ENCODE measurements at places on chromosomes 2 and 18. TPM values are rescaled to one million over a fixed set of nuclear protein-coding genes. Genes with fewer than 3 reads are reported as not detected.

DNA sequence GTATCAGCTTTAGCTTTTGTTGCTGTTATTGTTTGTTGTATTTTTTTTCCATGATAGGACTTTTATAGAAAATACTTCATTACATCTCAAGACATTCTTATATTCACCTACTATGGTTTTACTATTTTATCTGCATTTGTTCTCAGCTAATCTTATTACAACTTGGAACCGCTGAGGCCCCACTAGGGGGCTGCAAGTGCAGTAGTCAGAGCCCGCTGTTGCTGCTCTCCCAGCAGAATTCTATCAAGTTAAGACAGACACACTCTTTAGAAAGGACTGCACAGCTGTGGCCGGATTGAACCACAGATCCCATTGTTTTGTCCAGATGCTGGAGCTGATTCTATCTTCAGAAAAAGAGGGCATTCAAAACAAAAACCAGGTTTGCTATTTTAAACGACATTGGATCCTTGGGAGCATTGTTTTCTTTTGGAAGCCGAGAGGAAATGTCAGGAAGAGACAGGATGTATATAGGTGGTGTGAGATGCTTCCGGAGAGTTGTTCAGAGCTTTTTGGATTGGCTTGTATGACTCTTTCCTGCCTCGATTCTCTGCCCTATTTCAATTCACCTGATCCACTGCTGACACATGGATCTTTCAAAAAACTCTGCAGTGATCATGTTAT, 105.7 kb upstream of the GAREM1 start:
- peak; percentile 46 for DNase-seq

FOXI3 gene
- polyA plus RNA-seq = 0.06 TPM

FSHR gene
- polyA plus RNA-seq = not detected

TCF4 gene
- polyA plus RNA-seq = 74.8 TPM

GRCh38 chr2:15807418-15808203, 132.7 kb upstream of the MYCN start:
- no peak for DNase-seq

GRCh38 chr2:165239230-165239629, at the start of gene SCN2A:
Gene SCN2A (plus strand): TSS chr2:165239414. CDS start chr2:165295824, 56,410 bp downstream.
- peak; percentile 13 for DNase-seq

HOXD9 gene
- polyA plus RNA-seq = 104 TPM

REG3A gene
- polyA plus RNA-seq = not detected

GRCh38 chr2:74975016-74975415, 16.6 kb downstream of the POLE4 start:
- no peak for DNase-seq

GRCh38 chr18:1585881-1586488, 681.3 kb downstream of the ADCYAP1 start:
- DNase-seq = no peak

DNA sequence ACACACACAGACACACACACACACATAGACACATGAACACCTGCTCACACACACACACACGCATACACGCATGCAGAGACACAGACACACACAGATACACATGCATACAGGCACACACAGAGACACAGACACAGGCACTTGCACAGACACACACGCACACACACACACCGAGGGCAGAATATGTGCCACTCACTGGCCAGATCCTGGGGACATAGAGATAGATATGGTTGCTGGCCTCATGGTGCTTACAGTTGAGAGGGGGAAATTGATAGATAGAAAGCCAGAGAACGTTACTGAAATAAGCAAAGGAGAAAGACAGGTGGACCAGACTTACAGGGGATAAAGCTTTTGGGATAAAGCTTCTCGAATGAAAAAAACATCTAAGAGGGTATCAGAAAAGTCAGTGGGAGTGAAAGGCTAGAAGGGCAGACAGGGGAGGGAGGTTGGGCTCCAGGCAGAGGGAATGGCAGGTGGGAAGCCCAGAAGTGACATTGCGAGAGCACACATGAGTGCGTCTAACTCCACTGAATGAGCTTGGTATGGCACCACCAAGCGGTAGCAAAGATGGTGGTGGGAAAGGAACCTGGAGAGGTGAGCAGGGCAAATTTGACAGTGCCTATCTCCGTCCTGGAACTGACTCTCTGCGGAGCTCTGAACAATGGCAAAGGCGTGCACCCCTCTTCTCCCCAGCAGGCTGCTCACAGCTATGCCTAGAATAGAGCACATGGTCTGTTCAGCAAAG, 390.1 kb upstream of the TRIB2 start:
- no peak for DNase-seq

- DNase-seq = no peak
These were observed 32.7 kb downstream of the AGFG1 start for GRCh38 chr2:227504700-227505099.

COL4A4 gene
- polyA plus RNA-seq = 48.3 TPM

DNA sequence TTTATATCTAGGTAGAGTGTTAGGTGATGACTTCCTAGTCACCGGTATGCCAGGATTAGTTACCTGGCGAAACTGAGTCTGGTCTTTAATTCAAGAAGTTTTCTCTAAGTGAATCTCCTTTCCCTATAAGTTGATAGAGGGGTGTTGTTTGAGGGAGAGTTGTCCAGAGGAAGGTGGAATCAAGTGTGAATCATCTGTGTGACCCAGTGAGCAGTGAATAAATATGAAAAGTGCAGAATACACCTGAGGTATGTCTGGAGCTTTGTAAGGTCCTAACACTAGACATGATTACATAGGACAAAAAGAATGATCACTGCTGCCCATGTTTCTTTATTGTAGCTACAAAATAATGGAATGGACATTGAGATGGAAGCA, 11.2 kb downstream of the POU3F3 start:
- peak; percentile 10 for DNase-seq

DNA sequence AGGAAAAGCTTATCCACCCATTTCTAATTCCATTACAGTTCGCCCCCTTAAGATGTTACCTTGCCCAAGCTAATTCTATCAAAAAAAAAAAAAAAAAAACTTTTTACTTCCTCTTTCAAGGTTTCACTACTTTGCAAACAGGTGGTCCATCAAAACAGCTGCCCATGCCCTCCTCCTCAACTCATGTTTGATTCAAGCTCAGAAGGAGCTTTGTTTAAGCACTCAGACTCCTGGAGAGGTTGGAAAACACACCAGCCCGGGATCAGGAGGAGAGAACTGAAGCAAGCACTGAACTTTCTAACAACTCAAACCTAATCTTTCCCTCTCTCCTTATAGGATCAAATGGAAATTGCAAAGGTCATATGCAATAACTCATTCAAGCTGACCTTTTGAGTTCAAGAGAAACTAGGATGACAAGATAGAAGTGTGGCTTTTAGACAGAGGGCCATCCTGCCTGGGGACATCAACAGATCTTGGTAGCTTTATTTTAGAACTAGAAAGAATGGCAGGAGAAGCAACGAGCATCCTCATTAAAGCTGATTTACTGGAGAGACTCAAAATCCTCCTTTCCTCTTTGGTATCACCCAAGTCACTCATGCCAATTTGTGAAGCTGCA, 28.3 kb upstream of the FZD7 start:
- DNase-seq = no peak

DNA sequence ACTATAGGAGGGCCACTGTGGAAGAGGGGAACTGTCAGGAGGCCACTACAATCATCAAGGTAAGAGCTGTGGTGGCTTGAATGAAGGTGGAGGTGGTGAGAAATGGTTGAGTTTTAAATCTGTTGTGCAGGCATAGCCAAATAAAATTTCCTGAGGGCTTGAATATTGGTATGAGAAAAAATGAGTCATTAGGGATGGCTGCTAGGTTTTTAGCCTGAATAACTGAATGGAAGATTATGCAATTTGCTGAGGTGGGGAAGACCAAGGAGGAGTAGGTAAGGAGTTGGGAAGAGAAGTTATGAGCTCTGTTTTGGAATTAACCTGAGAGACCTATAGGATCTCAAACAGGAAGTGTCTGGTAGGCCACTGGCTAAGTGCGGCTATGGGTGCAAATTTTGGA, 84.0 kb downstream of the KLHL14 start:
- DNase-seq = no peak
